Cerebellar cortex (tissue), 1 donor: ENCODE measurements at places on chromosomes 11 and 22.
A peak's percentile ranks its signal among the peaks of the same experiment; 100 is the strongest.

- peak; percentile 91 for DNase-seq
These were observed 100.3 kb upstream of the AKIP1 start for GRCh38 chr11:8810540-8811301.

GRCh38 chr11:114131461-114131864 is 72.0 kb downstream of the ZBTB16 start:
- no peak for DNase-seq

DNA sequence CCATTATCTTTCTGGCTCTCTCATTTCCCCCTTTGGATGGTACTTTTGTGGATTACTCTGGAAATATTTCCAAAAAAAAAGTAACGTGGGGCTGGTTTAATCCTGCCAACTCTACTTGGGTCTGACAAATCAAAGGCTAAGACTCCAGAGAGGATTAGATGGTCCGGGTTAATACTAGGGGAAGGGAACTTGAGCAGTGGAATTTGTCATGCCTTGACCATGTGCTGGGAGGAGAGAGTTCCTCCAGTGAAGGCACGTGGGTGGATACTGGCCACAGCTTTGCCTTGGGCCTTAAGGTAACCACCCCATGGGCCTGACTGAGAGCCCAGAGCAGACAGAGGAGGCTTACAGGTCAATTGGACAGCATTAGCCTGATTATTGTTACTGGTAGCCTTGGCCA is 120.3 kb downstream of the NAV2 start:
- DNase-seq: no peak

GRCh38 chr11:110805756-110806155 is 93.5 kb upstream of the ARHGAP20 start:
- DNase-seq: no peak

- DNase-seq: no peak
These were observed 49.4 kb downstream of the MAML2 start for GRCh38 chr11:96293598-96294021.

DNA sequence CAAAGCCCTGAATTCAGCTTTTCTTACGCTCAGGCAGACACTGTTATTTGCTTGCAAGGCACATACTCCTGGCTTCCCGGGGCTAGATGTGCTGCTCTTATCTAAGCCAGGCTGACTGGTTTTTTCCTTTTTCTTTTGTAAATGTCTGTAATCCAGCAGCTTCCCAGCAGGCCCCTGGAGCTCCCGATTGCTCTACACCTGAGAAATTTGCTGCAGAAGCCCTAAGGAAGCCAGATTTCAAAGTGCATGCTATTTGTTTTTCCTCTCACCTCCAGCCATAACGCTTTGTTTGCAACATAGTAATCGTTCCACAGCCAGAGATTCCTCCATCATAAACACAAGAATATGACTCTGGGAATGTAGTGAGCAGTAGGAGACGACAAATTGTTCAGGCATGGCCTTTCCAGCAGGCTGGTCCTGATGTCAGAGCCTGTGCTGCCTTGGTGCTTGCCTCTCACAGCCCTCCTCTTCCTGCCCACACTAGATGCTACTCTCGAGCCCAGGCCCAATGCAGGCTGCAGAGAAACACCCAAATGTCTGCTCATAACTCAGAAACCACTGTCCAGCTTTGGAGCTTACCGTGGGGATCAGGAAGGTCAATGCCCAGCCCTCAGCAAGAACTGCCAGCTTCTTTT is 54.7 kb upstream of the SLC6A5 start:
- no peak for DNase-seq

DNA sequence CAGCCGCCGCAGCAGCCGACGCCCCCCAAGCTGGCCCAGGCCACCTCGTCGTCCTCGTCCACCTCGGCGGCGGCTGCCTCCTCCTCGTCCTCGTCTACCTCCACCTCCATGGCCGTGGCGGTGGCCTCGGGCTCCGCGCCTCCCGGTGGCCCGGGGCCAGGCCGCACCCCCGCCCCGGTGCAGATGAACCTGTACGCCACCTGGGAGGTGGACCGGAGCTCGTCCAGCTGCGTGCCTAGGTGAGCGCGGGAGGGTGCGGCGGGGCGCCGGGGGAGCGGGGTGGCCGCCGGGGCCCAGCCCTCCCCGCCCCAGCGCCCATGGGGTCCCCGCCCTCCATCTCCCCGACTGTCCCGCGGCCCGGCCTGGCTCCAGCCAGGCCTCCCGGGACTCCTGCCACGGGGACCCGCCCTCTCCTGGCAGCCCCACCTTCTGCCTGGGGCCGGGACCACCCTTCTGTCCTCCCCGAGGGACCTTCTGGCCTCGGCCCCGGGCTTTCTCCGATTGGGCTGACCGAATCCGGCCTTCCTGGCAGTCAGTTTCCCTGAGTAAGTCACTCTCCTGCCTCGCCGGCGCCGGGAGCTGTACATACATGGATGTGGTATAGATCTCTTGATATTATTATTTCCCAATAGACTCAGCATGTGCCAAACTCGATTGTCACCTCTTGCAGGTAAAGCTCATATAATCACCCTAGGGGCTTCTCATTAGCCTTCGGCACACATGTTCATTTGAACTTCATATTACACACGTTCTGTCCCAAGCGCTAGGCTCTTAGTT is 720 bp downstream of the PACS1 start:
- peak; percentile 42 for DNase-seq

GRCh38 chr22:25997886-25998775 is 171.1 kb upstream of the SEZ6L start:
- DNase-seq: no peak

DNA sequence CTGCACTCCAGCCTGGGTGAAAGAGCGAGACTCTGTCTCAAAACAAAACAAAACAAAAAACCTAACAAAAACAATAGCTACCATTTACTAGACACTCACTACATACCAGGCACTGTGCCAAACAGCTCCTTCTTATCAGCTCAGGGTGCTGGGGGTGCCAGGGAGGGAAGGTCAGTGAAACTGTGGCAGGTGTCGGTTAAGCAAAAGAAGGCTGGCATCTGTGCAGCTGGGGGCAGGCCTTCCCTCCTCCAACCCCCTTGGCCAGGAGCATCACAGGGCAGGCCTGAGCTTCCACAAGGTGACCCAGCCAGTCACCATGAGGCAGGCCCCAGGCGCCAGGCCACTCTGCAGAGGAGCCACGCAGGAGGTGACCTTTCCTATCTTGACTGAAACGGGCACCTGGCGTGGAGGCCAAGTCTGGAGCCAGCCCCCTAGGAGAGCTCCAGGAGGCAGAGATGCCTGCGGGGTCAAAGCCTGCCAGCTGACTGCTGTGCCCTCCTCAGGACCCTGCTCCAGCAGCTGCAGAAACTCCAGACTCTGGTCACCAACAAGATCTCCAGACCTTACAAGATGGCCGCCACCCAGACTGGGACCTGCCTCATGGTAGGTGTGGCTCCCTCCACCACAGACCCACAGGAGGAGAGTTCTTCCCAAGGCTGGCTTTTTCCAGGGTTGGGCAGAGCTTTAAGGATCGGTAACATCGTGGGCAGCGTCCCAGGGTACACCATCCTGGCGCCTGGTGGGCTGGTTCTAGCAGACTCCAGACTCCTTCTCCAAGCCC is 31.3 kb upstream of the DGKZ start:
- DNase-seq: no peak

DNA sequence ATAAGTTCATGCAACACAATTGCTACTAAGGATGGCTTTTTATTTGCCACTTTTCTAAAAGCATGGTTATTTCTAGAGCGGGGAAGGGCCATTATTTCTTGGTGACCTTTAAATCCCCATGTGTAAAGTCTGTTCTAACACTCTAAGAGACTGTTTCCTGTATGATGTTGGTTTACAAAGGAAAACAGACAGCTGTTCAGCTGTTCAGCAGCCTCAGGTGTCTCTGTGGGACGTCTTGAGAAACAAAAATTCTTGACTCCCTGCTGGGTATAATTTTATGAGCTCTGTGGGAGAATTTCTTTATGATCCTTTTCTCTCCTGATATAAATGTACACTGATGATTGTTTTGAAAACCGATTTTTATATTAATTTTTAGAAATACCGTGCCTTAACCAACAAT is 13.9 kb downstream of the MUC15 start:
- DNase-seq: no peak

DNA sequence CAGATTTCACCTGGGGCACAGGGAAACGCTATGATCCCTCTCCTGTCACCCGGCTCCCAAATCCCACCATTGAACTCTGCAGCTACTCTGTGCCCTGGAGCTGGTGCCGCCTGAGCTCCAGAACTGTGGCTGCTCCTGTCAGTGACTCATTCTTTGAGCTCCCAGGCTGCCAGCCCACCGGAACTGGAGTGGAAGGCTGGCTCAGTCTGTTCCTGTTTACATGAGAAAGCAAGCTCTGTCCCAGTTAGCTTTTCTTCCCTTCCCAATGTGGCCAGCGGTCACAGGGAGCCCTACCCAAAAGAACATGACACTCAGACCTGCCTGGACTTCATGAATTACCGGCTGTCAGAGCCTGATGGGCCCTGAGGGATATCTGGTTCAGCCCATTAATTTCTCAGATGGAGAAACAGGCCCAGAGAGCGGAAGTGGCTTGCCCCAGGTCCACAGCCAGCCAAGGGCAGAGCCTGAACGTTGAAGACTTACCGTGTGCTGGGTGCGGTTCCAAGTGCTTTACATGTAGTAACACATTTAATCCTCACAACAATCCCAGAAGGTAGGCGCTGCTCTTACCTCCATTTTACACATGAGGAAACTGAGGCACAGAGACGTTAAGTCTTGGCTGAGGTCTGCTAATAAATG is 23.8 kb upstream of the IGSF22 start:
- DNase-seq: peak; percentile 2

DNA sequence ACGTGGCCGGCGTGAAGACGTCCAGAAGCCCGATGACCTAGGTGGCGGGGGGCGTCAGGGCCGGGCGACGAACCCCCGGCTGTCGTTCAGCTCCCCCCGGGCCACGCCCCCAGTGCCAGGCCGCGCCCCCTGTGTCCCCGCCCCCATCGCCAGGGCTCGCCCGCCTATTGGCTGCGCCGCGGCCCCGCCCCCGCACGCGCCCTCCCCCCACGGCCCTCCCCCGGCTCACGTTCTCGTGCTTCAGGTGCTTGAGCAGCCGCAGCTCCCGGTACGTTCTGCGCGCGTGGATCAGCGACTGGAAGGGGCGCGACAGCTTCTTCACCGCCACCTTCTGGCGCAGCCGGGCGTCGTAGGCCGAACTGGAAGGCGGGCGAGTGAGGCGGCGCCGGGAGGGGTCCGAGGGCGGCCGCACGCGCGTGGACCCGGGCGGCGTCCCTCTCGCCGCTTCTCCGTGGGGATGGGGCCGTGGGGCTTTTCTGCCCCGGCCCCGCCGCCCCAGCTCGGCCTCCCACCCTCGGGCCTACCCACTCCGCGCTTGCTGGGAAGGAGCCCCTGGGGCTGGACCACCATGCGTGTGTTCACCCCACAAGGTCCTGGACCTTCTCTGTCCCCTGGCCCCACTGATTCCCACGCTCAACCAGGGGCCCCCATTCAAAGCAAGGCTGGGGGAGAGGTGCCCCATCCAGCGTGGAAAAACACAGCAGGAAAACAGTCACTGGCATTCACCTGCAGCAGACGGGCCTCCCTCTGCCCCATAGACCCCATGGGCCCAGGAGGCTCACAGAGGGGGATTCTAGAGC is 2.4 kb downstream of the MAPK11 start:
- peak; percentile 66 for DNase-seq

DNA sequence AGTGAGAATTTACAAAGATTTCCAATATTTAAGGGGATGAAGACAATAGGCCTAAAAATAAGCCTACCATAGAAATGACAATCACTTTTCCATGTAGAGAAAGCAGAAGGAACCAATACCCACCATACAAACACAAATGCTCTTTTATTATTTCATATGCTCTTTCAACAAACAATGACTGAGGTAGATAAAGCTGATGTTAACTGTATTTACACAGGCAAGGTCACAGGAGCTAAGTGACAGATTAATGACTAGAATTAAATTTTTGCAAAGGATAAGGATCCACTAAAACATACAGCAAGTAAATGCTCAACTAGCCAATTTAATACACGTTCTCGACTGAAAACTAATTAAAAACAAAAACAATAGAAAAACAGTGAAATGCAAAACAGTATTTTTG is 34.2 kb downstream of the PICALM start:
- DNase-seq: no peak

DNA sequence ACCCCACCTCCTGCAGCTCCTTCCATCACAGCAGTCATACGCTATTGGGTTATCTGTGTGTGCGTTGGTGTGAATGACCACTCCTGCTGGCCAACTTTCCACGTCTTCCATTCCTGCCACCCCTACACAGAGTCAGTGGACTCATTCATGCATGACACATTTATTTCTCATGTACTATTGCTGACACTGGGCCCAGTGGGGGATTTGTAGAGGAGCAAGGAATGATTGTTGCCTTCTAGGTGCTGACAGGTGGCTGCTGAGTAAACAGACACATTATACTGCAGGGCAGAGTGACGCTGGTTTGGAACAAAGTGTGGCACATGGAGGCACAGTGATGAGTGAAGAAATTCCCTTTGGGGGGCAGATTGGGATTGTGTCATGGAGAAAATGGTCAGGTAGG is 113.9 kb downstream of the CCDC81 start:
- no peak for DNase-seq

DNA sequence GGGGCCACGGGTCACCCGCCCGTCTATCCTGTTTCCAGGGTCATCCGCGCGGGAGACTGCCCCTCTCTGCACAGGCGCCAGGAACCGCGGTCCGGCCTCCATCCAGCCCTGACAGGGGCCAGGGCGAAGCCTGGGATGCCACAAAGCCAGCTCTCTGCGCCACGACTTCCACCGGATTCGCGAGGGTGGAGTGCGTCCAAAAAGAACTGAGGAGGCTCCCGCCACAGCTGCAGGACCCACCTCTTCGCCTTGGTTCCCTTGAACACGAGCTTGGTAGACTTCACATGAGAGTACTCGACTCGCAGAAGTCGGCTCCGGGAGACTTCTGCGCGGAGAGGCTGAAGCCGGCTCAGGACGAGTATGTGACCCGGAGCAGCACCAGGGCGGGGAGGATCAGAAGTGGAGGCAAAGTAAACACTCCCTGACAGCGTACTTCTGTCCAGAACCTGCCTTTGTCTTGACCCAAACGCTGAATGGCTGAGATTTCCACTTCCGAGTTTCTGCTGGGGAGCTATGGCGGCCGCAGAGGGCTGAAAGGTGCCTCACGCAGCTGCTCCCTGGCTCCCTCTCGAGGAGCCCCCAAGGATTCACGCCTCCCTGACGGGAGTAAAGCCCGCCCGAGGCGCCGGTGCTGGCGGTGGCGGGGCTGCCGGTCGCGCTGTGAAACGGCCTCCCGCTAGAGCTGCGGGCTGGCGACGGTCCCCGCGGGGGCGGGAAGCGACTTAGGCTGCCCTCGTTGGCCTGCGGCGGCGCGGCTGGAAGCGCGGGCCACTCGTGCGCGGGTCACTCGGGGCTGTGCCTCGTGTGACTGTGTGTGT is 4566.7 kb upstream of the OR11H1 start:
- DNase-seq: no peak
